CD4-positive, alpha-beta memory T cell (primary cell): ENCODE measurements at places on chromosomes 4 and X. TPM values are rescaled to one million over a fixed set of nuclear protein-coding genes. Genes with fewer than 3 reads are reported as not detected.

DNA sequence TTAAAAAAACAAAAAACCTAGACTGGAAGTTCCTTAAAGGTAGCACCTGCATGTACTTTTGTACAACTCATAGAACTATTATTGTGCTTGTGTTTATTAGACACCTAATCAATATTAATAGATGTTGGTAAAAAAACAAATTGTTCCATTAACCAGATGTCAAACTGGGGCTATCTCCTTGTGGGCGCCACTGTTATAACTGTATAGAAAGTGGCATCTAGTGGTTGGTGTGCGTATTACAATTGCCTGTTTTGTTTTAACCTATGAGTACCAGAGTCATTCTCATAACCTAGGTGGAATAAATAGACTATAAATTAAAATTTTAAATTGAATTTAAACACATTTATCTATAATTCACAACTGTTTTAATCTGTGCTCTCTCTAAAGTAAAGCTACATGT lies 97.4 kb downstream of the COL4A5 start:
- no peak overlapping the region for H3K27ac ChIP-seq
- no peaks in the 10 kb centered on the region for H3K27me3 ChIP-seq
- no peak for DNase-seq
- H3K4me3 ChIP-seq, result no peak overlapping the region
- no peaks in the 10 kb centered on the region for H3K4me1 ChIP-seq

GRCh38 chr4:156173486-156173885 lies 219.8 kb upstream of the CTSO start:
- no peak for DNase-seq
- no peaks in the 10 kb centered on the region for H3K4me1 ChIP-seq
- H3K27me3 ChIP-seq, result no peaks in the 10 kb centered on the region
- H3K4me3 ChIP-seq, result no peak overlapping the region

DNA sequence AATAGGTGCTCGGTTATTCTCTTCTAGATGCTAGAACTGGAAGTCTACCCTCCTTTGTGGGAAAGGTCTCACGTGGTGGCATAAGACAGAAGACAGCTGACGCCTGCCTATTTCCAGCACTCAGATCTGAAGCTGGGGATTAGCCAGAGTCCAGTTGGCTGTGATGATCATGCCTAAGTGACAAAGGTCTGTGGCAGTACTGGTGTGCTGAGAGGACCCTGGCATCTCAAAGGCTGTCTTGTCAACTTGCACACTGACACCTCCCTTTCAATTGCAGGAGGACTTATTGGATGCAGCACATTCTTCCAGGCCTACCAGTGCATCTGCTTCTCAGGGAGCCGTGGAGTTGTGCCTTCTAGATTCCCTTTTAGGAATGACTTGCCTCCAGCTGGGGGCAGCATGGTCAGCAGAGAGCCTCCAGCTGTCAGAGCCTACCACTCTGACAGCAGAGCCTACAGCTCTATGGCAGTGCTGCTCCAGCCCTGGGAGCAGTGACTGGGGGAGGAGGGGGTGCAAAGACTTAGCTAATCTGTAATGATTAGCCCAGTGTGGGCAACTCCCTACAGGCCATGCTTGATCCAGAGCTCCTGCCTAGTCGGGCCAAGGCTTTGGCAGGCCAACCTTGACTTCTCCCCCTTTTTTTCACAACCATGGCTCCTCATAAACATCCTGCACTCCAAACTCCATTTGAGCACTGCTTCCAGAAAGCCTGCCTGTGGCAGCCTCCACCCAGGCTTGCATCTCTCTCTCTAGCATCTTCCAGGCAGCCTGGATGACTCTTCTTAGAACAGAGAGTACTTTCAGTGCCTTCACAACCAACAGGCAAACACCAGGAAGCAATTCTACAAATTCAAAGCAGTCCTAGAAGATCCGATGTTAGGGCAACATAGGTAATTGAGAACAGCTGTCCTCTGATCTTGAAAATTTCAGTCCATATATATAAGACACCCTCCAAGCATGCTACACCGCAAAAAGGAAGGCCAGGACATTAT lies 13.8 kb upstream of the FGFBP2 start:
- no peak overlapping the region for H3K27ac ChIP-seq
- H3K4me3 ChIP-seq, result no peak overlapping the region
- DNase-seq, result no peak
- no peaks in the 10 kb centered on the region for H3K27me3 ChIP-seq
- H3K36me3 ChIP-seq, result no peaks in the 10 kb centered on the region

DNA sequence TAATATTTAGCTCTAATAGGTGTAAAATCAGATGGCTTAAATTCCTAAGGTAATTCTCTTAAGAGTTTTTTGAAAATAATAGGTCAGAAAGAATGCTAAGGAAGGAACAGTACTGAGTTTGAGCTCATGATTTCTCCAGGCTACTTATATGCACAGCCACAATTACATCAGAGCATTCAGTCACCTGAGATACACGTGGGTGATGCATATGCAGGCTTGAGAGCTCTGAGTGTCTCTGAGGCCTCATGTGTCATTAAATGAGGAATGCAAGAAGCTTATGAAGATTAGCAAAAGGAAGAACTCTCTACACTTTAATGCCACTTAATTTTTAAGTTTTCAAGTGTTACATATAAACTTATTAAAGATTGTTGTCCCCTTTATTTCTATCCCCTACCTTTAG lies 124.0 kb upstream of the STIM2 start:
- no peak overlapping the region for H3K27ac ChIP-seq
- H3K4me1 ChIP-seq, result no peaks in the 10 kb centered on the region
- no peak overlapping the region for H3K4me3 ChIP-seq
- H3K36me3 ChIP-seq, result no peaks in the 10 kb centered on the region

- H3K36me3 ChIP-seq, result no peaks in the 10 kb centered on the region
- no peak overlapping the region for H3K4me3 ChIP-seq
- no peaks in the 10 kb centered on the region for H3K27me3 ChIP-seq
- no peak overlapping the region for H3K27ac ChIP-seq
These were observed 544.8 kb upstream of the ADGRL3 start for GRCh38 chr4:60655356-60655755.

GRCh38 chr4:180694875-180695274 lies 1548.3 kb upstream of the TENM3 start:
- no peak overlapping the region for H3K27ac ChIP-seq
- no peak for DNase-seq
- H3K4me3 ChIP-seq, result no peak overlapping the region
- H3K27me3 ChIP-seq, result no peaks in the 10 kb centered on the region

DNA sequence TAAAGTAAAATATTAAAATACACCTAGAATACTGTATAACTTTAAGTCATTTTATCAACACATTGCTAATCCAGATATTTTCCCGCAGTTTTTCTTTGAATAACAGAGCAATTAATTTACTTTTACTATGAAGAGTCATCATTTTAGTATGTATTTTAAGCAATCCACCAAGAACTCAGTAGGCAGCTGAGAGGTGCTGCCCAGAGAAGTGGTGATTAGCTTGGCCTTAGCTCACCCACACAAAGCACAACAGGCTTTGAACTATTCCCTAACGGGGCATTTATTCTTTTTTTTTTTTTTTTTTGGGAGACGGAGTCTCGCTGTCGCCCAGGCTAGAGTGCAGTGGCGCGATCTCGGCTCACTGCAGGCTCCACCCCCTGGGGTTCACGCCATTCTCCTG lies 74.4 kb downstream of the CD38 start:
- no peaks in the 10 kb centered on the region for H3K27me3 ChIP-seq
- no peak for DNase-seq
- H3K36me3 ChIP-seq, result no peaks in the 10 kb centered on the region
- H3K4me3 ChIP-seq, result no peak overlapping the region
- no peaks in the 10 kb centered on the region for H3K4me1 ChIP-seq

- H3K27ac ChIP-seq, result no peak overlapping the region
- no peaks in the 10 kb centered on the region for H3K27me3 ChIP-seq
- no peak for DNase-seq
These were observed 72.6 kb downstream of the GATB start for GRCh38 chr4:151688003-151688784.

GRCh38 chr4:129335276-129335675 lies 239.3 kb downstream of the C4orf33 start:
- no peaks in the 10 kb centered on the region for H3K36me3 ChIP-seq
- no peak for DNase-seq
- H3K4me1 ChIP-seq, result no peaks in the 10 kb centered on the region
- H3K4me3 ChIP-seq, result no peak overlapping the region

GRCh38 chr4:180057299-180057721 lies 2185.9 kb upstream of the TENM3 start:
- no peak overlapping the region for H3K27ac ChIP-seq
- H3K36me3 ChIP-seq, result no peaks in the 10 kb centered on the region
- no peak for DNase-seq
- H3K4me3 ChIP-seq, result no peak overlapping the region
- H3K4me1 ChIP-seq, result no peaks in the 10 kb centered on the region

OPRPN gene
- not detected for total RNA-seq

GRCh38 chr4:105637408-105638176 lies 70.9 kb downstream of the INTS12 start:
- H3K27me3 ChIP-seq, result no peaks in the 10 kb centered on the region
- H3K27ac ChIP-seq, result no peak overlapping the region
- DNase-seq, result no peak
- no peak overlapping the region for H3K4me3 ChIP-seq

- no peaks in the 10 kb centered on the region for H3K4me1 ChIP-seq
- H3K27ac ChIP-seq, result no peak overlapping the region
- no peak for DNase-seq
- no peaks in the 10 kb centered on the region for H3K27me3 ChIP-seq
- no peak overlapping the region for H3K4me3 ChIP-seq
- H3K36me3 ChIP-seq, result no peaks in the 10 kb centered on the region
These were observed 1666.4 kb upstream of the IGFBP7 start for GRCh38 chr4:58776627-58777026.

STBD1 gene
- 3.8 TPM for total RNA-seq

YIPF6 gene
- 18.9 TPM for total RNA-seq

- no peak overlapping the region for H3K27ac ChIP-seq
- no peak for DNase-seq
- no peaks in the 10 kb centered on the region for H3K4me1 ChIP-seq
- H3K27me3 ChIP-seq, result no peaks in the 10 kb centered on the region
These were observed 122.3 kb downstream of the RS1 start for GRCh38 chrX:18549643-18550042.

GRPEL1 gene
- 35.3 TPM for total RNA-seq

F9 gene
- total RNA-seq, result not detected

EFHC2 gene
- 1.9 TPM for total RNA-seq

KLB gene
- total RNA-seq, result not detected
